WERI-Rb-1 (cell line): ENCODE measurements at places on chromosomes 6 and 20.

DNA sequence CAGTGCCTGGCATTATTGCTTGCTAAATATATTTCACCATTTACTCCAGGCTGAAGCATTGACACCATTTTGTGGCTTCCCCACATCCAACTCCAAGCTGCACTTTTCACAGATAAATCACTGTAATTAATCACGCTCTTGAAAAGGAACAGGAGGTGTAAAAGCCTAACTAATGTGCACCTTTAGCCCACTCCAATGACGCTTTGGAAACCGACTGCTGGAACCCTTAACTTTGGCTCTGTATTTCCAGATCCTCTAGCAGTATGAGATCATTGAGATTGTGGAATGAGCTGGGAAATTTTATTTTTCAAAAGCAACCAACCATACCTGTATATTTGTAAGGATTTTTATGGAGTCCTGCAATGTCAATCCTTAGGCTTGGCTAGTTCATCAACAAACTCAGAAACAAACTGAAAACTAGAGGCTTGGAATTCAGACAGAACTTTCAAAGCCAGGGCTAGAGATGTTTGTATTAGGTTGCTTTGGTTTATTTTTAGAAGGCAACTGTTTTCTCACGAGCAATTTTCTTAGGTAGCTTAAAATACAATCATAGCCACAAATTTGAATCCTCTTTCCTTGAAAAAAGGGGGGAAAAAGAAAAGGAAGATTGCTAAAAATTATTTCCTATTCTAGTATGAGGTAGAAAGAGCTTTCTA, 52.8 kb upstream of the UTRN start:
- DNase-seq: no peak

GRCh38 chr20:53905019-53905819, 165.2 kb downstream of the BCAS1 start:
- DNase-seq: no peak

DNA sequence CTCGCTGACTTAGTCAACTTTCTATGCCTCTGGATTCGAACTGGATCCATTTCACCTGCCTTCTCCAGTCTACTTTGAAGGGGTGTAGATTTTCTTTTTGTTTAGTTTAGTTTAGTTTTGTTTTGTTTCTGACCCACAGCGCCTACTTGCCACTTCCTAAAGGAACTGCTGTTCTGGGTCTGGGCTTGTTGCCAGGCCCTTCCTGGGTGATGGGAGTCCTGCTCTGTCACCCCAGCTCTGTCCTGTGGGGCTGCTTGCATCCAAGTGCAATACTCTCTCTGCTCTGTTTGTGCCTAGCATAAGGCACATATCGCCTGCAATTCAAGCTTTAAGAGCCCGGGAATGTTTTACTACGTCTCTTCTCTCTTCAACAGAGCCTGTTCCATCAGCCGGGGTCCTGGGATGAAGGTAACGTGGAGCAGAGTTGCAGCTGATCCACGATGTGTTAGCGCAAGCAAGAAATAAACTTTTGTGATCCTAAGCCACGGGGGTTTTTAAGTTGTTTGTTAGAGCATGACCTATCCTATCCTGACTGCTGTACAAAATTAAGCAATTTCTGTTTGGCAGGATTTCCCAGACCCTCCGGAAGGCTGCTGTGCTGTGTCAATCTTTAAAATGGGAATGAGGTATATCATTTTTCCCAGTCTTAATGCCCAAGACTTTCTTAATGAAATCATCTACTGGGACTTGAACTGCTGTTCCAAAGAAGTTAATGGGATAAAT, 30.9 kb upstream of the TAGAP start:
- no peak for DNase-seq

DNA sequence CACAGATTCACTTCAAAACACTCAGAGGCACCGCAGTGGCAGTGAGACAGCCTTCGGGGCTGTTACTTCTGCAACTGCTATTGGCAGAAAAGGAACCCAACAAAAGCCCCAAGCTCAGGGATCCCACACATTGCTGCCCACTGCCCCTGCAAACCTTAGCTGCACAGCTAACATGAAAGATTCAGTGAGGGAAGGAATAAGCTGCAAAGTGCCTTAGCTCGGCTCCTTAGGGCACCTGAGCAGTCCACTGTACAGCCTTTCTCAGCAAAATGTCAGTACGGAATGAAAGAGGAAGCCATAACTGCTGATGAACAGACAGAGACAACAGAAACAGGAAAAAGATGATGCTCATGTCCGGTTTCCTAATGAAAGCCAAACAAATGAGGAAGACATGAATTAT, 179.7 kb upstream of the SHLD1 start:
- DNase-seq: no peak

GRCh38 chr6:134060491-134061106, 8.2 kb upstream of the SLC2A12 start:
- no peak for DNase-seq
